Caudate nucleus (tissue), 63 donors: ENCODE measurements at places on chromosomes 13 and 19.

- no peak for DNase-seq
These were observed 23.8 kb downstream of the GJA3 start for GRCh38 chr13:20136781-20137703.

- no peak for DNase-seq
These were observed 9.8 kb upstream of the ZNF544 start for GRCh38 chr19:58218899-58219298.

DNA sequence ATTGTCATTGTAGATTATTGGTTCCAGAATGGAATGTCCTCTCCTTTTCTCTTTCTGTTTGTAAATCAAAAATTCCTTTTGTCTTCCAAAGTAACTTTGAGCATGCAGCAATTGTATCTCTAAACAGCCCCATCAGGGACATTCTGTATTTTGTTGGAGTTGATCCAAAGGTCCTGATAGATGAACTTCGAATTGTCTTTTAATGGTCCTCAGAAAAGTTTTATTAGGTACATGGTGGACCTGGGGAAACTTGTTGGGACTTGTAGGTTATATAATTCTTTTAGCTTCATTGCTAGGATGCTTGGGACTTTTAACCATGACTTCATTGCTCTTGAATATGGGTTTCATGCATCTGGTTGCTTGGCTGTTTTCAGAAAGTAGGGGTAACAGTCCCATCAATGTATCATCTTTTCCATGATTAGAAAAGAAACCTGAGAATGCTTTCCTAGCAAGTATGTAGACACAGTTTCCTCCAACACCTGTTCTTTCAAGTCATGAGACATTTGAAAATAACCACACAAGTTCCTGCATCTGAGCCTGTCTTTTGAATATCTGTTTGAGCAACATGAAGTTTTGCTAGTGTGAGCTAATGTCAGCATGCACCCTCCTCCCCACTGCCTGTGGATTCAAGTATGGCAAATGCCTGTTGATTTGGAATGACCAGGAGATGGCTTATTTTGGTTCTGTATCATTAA, 413.1 kb downstream of the KCNRG start:
- DNase-seq: no peak

- no peak for DNase-seq
These were observed 8.0 kb downstream of the GPATCH1 start for GRCh38 chr19:33089010-33089409.

GRCh38 chr19:40687525-40688016, 2.9 kb downstream of the NUMBL start:
- DNase-seq: no peak
